Hippocampal formation (tissue), 2 donors: ENCODE measurements at places on chromosomes 6 and 20.
A peak's percentile ranks its signal among the peaks of the same experiment; 100 is the strongest.

- DNase-seq: peak; percentile 61
Measured at GRCh38 chr6:32113386-32114352, 4.5 kb upstream of the TNXB start.

DNA sequence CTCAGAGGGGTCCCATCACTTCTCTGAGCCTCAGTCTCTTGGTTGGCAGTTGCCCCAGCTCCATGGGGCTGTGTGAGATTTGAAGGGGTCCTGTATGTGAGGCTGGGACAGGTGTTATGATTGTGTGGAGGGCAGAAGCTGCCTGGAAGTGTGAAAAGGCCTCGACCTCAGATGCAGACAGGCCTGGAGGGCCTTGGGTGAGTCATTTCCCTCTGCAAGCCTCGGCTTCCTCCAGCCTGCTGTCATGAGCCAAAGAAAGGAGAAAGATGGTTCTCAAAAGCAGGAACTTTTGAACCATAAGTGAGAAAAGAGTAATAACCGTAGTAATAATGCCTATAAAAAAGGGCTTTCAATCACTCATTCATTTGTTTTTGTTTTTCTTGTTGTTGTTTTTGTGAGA is 37.5 kb downstream of the SNAI1 start:
- DNase-seq: no peak

DNA sequence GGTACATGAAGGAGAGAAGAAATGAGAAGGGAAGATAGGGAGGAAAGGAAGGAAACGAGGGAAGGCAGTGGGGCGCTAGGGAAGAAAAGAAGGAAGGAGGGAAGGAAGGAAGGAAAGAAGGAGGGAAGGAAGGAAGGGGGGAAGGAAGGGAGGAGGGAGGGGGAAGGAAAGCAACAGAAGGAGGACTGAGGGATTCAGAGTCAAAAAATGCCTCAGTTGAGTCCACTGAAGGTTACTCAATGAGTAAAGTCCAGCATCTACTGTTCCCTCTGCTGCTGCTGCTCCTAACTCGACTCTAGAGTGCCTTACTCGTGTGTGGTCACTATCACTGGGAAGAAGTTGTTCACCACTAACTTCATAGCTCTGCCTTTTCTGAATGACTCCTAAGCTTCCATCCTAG is 33.8 kb downstream of the PHACTR1 start:
- no peak for DNase-seq

- DNase-seq: no peak
Measured at GRCh38 chr6:42505385-42505718, 53.6 kb upstream of the TRERF1 start.

- no peak for DNase-seq
Measured at GRCh38 chr20:37584238-37584807, 56.6 kb upstream of the BLCAP start.

- no peak for DNase-seq
Measured at GRCh38 chr6:56671160-56671559, 28.5 kb upstream of the DST start.

DNA sequence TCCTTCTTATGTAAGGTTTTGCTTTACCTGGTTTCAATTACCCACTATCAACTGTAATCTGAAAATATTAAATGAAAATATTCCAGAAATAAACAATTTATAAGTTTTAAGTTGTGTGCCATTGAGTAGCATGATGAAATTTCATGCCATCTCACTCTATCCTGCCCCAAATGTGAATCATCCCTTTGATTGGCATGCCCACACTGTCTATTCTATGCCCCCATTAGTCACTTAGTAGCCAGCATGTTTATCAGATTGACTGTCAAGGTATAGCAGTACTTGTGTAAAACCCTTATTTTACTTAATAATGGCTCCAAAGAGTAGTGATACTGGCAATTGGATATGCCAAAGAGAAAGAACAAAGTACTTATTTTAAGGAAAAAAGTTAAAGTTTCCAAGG is 403.8 kb downstream of the ADGRB3 start:
- no peak for DNase-seq

GRCh38 chr20:1671891-1672669 is 14.5 kb upstream of the SIRPG start:
- DNase-seq: peak; percentile 49

GRCh38 chr20:43571310-43571709 is 12.5 kb downstream of the SGK2 start:
- DNase-seq: no peak

GRCh38 chr6:90291565-90291964 is 5.1 kb downstream of the BACH2 start:
- no peak for DNase-seq

DNA sequence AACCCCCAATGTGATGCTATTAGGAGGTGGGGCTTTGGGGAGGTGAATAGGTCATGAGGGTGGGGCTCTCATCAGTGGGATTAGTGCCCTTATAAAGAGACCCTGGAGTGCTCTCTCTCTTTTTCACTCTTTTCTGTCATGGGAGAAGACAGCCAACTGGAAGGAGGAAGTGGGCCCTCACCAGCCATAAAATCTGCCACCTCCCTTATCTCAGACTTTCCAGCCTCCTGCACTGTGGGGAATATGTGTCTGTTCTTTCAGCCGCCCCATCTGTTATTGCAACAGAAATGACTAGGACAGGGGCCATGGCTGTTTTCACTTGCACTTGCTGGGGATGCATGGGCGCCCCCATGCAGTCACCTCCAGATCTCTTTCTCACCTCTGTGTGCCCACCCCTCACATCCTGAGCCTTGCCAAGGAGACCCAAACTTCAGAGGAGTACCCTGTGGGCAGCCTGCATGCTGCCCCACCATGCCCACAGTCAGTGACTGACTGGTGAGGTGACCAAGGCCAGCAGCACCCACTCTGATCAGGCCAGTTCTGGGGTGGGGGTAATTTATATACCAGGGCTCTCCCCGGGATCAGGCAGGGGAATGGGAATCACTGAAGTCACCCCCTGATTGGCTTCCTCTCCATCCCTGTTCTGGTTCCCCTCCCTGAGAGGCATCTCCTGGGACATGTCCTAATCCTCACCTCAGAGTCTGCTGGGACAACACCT is 118.4 kb downstream of the ANKRD60 start:
- DNase-seq: no peak

DNA sequence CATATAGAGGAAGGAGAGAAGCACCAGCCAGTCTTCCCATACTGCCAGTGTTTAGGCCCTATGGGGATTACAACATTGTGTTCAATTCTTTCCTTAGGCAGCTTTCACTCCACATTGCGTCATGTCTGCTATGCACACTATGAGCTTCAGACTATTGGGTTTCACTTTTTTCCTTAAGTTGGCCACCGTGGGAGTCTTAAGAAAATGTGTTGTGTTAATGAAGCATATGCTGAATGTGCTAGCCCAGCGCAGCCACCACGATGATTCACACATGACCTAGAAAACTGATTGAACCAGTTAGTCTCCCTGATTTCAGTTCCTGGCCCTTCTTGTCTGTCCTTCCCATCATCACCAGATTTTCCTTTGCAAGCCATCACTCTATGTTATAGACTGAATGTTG is 21.5 kb downstream of the TUBB2B start:
- DNase-seq: no peak

DNA sequence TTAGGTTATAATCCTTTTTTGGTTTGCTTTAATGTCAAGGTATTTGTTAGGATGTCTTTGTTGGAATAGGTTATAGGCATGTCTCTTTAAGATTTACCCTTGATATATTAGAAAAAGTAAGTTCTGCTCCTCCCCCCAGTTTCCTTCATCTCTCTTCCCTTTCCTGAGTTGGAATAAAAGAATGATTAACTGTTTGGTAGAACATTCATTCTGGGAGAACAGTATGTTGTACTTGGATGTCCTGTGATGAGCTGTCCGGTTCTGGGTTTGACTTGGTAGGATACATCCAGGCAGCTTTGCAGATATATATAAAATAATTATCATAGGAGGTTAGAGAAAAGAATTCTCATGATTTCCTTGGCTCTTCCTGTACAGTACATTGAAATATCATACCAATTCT is 199.6 kb upstream of the RREB1 start:
- DNase-seq: no peak

GRCh38 chr6:91299544-91300491 is 712.9 kb upstream of the MAP3K7 start:
- DNase-seq: no peak

GRCh38 chr6:135667691-135668455 is 170.3 kb upstream of the AHI1 start:
- DNase-seq: no peak

DNA sequence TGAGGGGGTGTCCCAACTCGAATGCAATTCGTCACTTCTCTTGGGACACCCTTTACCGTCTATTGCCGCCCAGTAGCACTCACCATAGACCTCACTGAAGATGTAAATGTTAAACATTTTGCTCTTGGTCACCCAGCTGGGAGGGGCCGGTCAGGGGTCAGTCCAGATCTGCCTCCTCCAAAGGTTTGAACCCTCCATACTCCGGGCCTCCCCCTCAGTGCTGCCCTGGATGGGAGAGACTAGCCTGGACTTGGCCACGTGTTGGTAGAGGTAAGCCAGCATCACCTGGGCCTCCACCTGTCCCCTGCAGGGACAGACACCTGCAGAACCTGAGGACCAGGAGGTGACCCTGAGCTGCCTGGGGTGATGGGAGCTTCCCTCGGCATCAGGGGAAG is 5.0 kb upstream of the MYT1 start:
- DNase-seq: no peak

DNA sequence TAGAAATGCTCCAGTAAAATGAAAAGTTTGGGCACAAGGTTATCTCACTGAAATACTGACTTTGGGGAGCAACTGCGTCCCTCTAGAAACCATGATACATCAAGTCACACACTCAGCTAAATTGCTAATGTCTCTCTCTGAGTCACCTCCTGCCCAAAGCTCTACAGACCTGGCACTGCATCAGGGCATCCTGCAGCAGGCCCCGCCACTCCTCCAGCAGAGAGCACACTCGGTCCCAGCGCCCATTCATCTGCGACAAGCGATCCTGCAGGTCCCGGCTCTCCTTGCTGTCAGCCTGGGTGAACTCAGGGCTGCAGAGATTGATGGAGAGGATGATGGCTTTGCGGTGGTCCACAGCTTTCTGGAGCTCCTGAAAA is 329.0 kb downstream of the ESR1 start:
- DNase-seq: no peak

DNA sequence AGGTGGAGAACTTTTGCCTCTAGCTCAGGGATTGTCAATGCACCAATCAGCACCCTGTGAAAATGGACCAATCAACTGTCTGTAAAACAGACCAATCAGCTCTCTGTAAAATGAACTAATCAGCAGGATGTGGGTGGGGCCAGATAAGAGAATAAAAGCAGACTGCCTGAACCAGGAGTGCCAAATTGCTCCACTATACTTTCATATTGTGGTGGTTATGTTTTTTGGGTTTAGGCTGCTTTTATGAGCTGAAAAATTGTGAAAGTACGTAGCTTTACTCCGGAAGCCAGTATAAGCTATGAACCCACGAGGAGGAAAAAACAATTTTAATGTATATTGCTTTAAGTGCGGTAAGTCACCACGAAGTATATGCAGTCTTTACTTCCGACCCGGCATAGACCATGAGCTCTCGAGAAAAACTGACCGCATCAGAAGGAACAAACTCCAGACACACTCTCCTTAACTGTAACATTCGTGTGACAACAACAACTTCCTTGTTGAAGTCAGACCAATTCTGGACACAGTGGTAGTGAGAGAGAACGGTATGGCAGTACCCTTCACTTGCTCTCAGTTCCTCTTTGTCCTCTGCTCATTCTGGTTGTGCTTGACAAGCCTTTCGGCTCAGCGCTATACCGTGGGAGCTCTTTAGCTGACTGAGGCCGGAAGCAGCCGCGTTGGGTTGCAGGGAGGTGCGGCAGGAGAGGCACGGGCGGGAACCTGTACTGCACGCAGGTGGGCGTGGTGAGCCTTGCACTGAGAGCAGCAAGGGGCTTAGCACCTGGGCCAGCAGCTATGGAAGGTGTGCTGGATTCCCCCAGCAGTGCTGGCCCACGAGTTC is 81.9 kb upstream of the E2F3 start:
- DNase-seq: no peak

GRCh38 chr6:166561771-166562359 is 24.6 kb downstream of the RAMACL start:
- DNase-seq: no peak

GRCh38 chr20:33927724-33928123 is 66.0 kb upstream of the RALY start:
- DNase-seq: no peak

- no peak for DNase-seq
Measured at GRCh38 chr6:158026054-158026900, 44.6 kb downstream of the SYNJ2 start.

- no peak for DNase-seq
Measured at GRCh38 chr20:23086056-23086566, at the start of gene CD93. Gene CD93, minus strand, starts transcription at chr20:23086324. Its CDS starts 132 bp downstream, at chr20:23086192.

DNA sequence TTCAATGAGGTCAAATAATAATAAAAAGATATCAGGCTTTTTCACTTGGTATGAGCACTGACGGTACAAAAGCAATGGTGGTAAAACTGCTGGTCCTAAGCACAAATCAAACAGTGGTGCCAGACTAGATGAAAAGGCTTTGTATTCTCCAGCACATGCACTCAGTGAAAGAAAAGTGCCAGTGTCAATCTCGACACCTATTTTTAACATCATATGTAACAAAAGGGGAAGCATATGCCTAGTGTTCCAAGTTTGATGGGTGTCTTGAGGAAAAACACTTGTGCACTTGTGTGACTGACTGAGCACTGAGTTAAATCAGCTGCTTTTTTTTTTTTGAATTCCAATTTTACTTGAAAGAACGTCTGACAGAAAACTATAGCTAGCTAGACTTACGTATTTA is 27.3 kb downstream of the MED23 start:
- no peak for DNase-seq

DNA sequence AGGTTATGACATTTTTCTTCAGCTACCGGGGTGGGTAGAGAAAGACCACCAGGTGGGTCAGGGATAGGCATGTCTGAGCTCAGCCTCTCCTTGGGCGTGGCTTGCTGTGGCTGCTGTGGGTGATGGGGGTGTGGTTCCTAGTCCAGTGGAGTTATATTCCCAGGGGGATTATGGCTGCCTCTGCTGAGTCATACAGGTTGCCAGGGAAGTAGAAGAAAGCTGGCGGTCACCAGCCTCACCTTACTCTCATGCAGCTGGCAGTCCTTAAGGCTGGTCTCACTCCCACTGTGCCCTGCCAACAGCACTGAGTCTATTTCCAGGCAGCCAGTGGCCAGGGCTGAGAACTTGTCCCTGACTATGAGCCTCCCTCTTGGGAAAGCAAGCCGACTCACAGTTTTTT is 130.0 kb downstream of the SCP2D1 start:
- DNase-seq: no peak

DNA sequence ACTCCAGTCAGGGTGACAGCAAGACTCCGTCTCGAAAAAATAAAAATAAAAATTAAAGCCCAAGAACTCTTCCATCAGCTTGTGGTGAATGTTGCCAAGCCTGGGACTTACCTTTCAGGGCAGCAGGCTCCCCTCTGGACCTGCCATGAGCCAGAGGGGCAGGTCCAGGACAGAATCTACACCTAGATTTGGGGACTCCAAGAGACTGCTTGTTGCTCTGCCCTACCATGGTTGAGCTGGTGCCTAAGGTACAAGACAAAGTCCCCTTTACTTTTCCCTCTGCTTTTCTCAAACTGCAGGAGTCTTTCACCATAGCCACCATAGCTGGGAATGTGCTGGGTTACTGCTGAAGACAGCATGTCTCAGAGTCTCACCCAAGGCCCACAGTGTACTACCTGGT is 9.2 kb downstream of the C6orf15 start:
- DNase-seq: no peak

GRCh38 chr6:98526465-98526864 is 307.9 kb upstream of the POU3F2 start:
- DNase-seq: no peak

- DNase-seq: no peak
Measured at GRCh38 chr6:47669684-47670513, 28.5 kb upstream of the ADGRF4 start.
